ENCODE measurements at places on chromosomes 1 and 21. TPM values are rescaled to one million over a fixed set of nuclear protein-coding genes. Genes with fewer than 3 reads are reported as not detected.

The WDR3 gene
- 9.9 TPM for total RNA-seq

- H3K27ac ChIP-seq: no peak overlapping the region
- no peaks in the 10 kb centered on the region for H3K36me3 ChIP-seq
- no peak for DNase-seq
These were observed 132.6 kb downstream of the MRPS6 start for GRCh38 chr21:34205811-34206571.

GRCh38 chr21:42439284-42440186, 35.8 kb downstream of the UBASH3A start:
- no peaks in the 10 kb centered on the region for H3K27me3 ChIP-seq
- H3K27ac ChIP-seq: no peak overlapping the region
- DNase-seq: no peak

DNA sequence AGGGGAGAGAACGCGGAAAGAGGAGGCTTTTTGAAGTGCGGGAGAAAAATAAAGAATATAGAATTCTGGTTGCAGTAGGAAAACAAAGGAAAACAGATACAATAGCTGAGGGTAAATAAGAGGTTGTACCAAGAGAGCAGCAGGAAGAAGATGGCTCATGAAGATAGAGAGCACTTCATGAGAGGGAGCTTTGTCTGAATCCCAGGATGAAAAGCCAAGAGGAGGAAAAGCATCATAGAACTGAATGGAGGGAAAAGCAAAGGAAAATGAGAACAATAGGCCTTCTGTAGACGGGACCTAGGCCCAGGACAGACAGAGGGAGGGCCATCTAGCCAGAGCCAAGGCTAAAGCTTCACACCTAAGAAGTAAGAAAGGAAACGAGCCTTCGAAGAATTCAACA, 49.5 kb downstream of the ATP6V1G3 start:
- no peaks in the 10 kb centered on the region for H3K36me3 ChIP-seq
- DNase-seq: no peak
- no peak overlapping the region for H3K4me3 ChIP-seq
- no peaks in the 10 kb centered on the region for H3K4me1 ChIP-seq
- H3K27ac ChIP-seq: no peak overlapping the region

Data from adrenal gland (tissue), 19 donors.